ENCODE measurements at places on chromosomes 1 and 21. TPM values are rescaled to one million over a fixed set of nuclear protein-coding genes. Genes with fewer than 3 reads are reported as not detected.

DSCAM gene
- polyA plus RNA-seq = 1.2 TPM

LCE3E gene
- not detected for polyA plus RNA-seq

GLMN gene
- polyA plus RNA-seq = 12.5 TPM

RORC gene
- 10.8 TPM for polyA plus RNA-seq

CRYZL1 gene
- 28.8 TPM for polyA plus RNA-seq

GBP3 gene
- 2.5 TPM for polyA plus RNA-seq

S100A5 gene
- polyA plus RNA-seq = 0.27 TPM

BGLAP gene
- 3.1 TPM for polyA plus RNA-seq

SLC44A3 gene
- polyA plus RNA-seq = 4.1 TPM

ACTN2 gene
- 2,397 TPM for polyA plus RNA-seq

HSPA6 gene
- 0.57 TPM for polyA plus RNA-seq

CCDC27 gene
- polyA plus RNA-seq = 0.19 TPM

IVL gene
- not detected for polyA plus RNA-seq

KRTAP19-3 gene
- not detected for polyA plus RNA-seq

EDEM3 gene
- 23.9 TPM for polyA plus RNA-seq
